ENCODE measurements at places on chromosomes 13 and 19.

GRCh38 chr19:55452749-55453346 is 8.6 kb downstream of the ISOC2 start:
- DNase-seq: peak; percentile 33

DNA sequence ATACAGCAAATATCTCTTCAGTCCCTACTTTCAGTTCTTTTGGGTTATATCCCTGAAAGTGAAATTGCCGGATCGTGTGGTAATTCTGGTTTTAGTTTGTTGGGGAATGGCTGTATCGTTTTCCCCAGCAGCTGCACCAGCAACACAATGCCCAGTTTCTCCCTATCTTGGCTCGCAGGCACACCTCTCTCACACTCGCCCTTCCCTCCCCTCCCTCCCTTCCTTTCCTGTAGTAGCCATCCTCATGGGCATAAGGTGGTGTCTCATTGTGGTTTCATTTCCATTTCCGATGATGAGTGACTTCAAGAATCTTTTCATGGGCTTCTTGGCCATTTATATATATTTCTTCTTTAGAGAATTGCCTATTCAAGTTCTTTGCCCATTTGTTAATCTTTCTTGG is 8.6 kb upstream of the GPR18 start:
- DNase-seq: no peak

DNA sequence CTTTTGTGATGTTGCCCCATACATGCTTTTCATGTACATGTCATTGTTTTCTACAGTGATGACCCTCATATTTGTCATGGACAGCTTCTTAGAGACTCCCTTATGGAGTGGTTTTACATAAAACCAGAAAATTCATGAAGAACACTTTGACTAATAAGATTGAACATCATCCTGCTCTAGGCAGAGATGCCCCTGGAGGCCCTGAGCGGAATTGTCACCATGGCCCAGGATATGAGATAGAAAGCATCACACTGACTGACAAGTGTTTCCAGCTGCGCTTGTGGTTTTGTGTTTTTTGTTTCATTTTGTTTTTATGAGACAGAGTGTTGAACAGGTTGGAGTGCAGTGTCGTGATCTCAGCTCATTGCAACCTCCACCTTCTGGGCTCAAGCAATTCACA is 22.2 kb downstream of the ZNF701 start:
- no peak for DNase-seq

DNA sequence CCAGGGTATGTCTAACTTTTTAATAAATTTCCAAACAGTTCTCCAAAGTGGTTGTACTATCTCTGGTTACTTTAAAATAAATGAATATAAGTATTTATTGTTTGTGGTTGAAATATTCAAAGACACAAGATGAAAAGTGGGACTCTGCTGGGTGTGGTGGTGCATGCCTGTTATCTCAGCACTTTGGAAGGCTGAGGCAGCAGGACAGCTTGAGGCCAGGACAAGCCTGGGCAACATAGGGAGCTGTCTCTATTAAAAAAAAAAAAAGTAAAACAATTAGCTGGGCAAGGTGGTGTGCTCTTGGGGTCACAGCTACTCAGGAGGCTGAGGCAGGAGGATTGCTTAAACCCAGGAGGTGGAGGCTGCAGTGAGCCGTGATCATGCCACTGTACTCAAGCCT is 10.4 kb downstream of the PNMA8A start:
- DNase-seq: no peak

DNA sequence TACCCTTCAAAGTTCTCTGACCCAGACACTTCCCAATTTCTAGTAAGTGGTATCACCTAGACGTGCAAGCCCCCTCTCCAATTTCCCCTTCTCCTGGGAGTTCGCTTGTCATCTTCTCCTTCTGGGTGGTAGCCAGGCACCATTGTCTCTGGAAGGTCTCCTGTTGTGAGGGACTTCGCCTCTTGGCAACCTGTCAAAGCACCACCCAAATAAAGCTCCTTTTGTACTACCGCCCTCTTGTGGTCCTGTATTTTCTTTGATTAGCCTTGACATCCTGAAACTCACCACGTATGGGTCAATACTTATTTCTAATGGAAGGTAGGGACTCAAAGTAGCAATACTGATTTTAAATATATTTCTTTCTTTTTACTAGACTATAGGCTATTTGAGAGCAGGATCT is 8.2 kb downstream of the GPC5 start:
- no peak for DNase-seq

GRCh38 chr19:28701491-28701890 is 511.5 kb downstream of the UQCRFS1 start:
- no peak for DNase-seq

DNA sequence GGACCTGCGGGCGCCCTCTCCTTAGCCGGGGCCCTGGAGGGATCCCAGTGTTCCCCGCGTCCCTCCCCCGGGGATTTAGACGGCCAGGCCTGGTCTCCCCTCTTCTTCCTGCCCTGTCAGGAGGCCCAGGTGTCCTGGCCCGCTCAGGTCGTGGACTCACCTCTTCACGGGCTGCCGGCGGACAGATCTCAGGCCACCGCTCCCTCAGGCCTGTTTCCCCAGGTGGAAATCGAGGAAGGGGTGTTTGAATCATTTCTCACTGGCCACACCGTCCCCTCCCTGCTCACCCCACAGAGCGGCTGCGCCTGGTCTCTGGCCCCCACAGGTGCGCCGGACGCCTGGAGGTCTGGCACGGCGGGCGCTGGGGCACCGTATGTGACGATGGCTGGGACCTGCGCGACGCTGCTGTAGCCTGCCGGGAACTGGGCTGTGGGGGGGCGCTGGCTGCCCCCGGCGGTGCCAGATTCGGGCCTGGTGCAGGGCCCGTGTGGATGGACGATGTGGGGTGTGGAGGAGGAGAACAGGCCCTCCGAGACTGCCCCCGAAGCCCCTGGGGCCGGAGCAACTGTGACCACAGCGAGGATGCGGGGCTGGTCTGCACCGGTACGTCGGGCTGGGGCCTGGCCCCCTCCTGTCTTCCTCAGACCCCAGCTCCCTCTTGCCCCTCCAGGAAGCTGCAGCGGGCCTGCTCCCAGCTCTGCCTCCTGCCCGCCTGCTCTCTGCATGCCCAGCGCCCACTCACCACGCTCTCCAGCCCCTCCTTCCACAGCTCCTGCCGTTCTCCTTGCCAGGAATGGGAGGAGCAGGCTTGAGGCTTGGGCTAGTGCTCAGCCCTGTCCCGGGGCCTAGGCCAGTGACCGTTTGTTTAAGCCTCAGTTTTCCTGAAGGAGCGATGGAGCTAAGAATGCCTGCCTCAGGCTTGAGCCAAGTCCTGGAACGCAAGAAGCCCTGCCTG is 2.5 kb downstream of the SSC5D start:
- DNase-seq: no peak

DNA sequence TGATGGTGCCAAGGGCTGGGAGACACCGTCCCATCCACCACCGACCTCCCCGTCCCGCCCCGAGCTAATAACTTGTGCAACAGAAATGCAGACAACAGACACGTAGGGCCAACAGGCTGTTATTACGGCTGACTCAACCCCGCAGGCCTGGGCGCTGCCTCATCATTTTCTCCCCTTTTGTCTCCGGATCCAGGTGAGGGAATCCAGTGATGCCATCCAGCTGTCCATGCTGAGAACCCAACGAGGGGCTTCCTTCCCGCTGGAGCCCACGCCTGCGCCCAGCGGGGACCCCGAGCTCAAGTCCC is 6.4 kb upstream of the DIRAS1 start:
- no peak for DNase-seq

DNA sequence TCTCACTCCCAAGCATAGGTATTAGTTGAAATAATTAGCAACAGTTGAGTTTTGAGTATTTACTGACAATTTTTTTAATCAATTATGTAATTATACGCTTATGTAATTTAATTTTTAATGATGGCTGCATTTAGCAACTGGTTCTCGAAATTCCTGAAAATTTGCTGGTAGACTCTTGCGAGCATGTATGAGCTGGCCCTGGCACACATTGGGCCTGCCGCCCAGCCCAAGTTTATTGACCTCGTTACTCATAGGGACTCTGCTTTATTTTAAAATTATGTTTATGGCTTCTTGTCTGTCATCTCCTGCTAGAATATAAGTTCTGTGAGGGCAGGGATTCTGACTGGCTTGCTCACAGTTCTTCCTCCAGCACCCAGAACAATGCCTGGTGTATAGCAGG is 6.7 kb downstream of the KLK14 start:
- no peak for DNase-seq

- peak; percentile 40 for DNase-seq
Observed at GRCh38 chr19:16366433-16367260, 42.0 kb downstream of the KLF2 start.

- DNase-seq: peak; percentile 48
Observed at GRCh38 chr19:43618921-43619261, 538 bp downstream of the ZNF428 start.

- DNase-seq: peak; percentile 7
Observed at GRCh38 chr19:5621311-5621944, 1.1 kb downstream of the SAFB2 start.

DNA sequence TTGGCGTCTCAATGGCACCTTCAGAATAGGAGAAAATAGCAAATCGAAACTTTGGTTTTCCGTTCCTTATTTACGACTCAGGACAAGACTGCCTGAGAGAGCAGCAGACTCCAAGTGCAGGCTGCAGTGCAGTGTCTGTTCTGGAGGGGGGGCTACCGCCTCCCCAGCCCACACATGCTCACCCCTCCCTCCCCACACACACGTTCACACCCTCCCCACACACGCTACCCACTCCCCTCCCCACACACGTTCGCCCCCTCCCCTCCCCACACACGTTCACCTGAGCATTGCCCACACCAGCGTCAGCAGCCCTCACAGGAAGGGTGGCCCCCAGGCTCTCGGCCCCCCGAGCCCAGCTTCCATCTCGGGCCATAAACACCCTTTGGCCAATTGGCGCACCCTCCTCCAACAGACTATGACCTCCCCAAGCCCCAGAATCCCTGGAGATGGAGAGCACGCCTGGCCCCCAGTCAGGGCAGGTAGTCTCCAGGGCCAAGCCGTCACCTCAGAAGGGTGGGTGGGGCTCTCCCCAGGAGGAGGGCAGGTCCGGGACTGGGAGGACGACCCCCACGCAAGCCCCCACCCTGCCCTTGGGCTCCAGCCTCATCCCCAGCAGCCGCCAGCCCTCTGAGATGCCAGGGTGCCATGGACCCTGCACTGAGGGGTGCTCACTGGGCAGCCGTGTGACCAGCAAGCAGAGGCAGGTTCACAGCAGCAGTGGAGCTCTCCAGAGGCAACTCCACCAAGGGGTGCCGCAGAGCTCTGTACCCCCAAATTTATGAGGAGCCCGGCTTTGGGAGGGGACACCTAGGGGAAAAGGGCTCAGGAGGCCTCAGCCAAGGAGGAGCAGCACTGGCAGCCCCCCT is 27.5 kb downstream of the RASA3 start:
- DNase-seq: no peak

DNA sequence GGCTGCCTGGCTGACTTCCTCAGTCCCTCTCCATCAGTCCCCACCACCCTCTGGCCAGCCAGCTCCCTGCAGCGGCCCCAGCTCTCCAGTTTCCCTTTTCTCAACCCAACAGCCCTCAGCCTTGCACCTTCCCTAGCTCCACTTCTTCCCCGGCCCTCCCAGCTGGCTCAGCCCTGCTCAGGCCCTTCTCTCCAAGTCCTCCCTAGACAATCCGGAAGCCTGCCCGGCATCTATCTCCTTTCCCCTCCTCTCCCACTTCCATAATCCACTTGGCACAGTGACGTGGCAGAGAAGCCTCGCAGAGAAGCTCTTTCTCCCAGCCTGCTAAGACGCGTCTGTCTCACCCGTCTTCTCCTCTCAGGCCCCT is 1.1 kb downstream of the UBXN6 start:
- DNase-seq: no peak

GRCh38 chr19:30363073-30363472 is 9.1 kb upstream of the ZNF536 start:
- no peak for DNase-seq

GRCh38 chr13:48448959-48449614 is 36.2 kb upstream of the LPAR6 start:
- no peak for DNase-seq

DNA sequence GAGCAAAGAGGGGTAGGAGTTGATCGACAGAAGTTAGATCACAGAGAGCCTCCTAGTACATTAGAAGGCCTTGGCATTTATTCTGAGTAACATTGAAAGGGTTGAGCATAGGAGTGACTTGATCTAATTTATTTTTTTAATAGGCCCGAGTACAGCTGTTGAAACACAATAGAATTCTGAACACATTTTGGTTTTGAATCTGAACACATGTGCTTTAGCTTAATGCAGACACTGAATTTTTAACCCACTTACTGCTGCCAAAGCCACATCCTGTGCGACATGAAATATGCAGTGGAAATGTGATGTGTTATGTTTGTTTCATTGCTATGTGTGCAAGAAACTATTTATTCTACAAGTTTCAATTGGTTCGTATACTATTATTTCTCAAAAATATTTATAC is 1505.9 kb downstream of the PCDH9 start:
- DNase-seq: no peak

DNA sequence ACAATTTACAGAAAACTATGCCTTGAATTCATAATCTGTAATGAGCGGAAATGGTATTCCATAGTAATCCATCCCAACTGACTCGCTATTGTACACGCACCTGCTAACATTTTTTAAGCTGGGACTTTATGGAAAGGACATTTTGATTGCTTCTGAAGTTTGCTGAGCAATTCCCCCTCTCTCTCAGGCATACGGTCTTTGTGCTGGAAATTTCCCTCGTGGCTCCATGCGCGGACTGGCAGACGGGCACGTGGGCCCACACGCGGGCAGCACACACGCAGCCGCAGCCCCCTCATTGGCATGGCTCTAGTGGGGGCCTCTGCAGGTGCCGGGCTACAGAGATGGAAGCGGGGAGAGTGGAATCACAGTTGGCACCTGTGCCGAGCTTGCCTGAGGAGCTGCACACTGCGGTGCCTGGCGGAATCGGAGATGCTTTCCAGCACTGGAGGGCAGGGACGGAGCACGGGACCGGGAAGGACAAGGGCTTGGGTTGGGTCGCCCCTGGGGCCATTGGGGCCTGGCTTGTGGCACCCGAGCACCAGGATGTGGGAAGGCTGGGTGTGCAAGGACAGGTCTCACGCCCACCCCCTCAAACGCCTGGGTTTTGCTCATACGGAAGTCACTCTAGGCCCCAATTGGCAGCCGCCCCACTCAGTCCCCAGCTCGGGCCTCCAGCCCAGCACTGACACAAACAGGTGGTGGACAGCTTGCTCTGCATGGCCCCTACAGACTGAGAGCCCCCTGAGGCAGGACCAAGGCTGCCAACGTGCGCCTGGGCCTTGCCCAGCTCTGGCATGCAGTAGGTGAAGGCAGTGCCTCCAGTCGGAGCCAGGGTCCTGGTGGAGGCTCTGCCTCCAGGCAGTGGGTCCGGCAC is 30.2 kb upstream of the CCNE1 start:
- DNase-seq: no peak

DNA sequence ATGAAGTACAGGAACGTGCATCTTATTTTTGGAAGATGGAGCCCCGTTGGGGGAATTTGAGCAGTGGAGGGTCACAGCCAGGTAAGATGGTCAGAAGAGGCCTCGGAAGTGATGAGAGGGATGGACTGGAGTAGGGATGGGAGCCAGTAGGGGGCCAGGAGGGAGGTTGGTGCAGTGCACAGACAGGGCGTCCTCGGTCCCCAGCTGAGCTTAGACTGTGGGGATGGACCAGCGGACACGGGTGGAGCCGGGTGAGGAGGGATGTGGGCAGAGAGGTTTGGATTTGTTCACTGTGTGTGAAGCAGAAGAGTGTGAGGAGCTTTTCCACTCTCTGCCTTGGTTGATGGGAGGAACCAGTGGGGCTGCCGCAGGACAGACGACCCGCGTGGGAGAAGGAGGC is 10.6 kb downstream of the RPS9 start:
- no peak for DNase-seq

GRCh38 chr13:42370229-42370628 is 98.3 kb downstream of the AKAP11 start:
- no peak for DNase-seq

Measured in stimulated activated CD4-positive, alpha-beta T cell treated with anti-CD3 and anti-CD28 coated beads, Interleukin-4, amount 100 ng/mL, for 1 hour (primary cell).